ENCODE measurements at places on chromosomes 4 and X.

DNA sequence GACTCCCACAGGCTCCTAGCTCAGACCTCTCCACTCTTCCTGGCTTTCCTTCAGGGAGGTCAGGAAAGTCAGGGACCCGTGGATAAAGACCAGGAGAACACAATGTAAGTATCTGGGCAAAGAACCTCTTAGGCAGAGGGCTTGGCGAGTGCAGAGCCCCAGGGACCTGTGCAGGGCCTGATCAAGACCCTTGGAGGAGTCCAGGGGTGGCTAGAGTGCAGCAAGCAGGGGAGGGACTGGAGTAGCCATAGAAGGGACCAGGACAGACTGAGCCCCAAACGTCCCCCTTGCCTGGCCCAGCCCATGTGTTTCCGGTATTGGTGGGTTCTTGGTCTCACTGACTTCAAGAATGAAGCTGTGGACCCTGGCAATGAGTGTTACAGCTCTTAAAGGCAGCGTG is 5.9 kb upstream of the TNIP2 start:
- DNase-seq = no peak

- DNase-seq = peak; percentile 13
Measured at GRCh38 chr4:42122237-42122636, 30.2 kb downstream of the BEND4 start.

DNA sequence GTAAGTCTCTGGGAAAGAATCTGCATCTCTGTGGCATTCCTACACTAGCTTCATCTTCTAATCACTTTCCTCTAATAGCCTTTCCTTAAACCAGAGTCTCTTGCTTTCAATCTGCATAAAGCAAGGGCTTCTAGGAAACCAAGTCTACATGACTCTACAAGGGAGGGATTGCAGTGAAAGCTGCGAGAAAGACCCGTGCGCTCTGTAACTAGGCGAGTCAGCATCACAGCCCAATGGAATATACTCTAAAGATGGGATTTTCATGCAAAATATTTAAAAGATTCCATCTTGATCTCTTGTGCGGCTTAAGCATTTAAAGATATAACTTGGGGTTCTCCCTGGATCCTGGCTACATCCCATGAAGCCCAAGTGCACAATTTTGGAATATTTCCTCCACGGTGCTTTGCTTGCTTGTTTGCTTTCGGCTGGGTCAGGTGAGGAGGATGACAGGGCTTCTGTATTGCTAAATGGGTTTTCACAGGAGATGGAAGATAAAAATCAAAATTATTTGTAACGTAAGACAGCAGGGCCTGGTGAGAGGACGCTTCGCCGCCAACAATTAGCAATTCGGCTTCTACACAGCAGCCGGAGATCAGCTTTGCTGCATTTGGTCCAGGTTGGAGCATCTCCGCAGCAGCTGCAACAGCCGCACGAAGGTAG is 687 bp upstream of the GRIA2 start:
- no peak for DNase-seq

GRCh38 chr4:26179316-26179760 is 141.5 kb upstream of the RBPJ start:
- no peak for DNase-seq

DNA sequence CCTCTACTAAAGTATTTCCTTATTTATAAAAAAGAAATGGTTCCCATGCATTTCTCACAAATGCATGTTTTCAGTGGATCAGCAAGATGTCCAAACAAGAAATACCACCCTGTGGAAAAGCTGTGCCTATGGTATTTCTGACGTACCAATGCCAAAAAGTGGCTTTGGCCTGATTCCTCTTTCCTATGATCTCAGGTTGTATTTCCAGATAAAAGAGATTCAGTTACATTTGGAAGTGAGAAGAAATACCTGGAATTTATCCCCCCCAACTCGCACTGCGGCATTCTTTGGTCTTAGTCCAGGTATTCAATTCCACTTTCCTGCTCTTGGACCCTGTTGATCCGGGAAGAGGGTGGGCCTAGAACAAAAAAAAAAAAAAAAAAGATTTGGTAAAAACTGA is 815.9 kb upstream of the FRG1 start:
- no peak for DNase-seq

GRCh38 chr4:42632653-42633382 is 24.1 kb downstream of the ATP8A1 start:
- DNase-seq = no peak

GRCh38 chr4:72701987-72702819 is 133.2 kb upstream of the ADAMTS3 start:
- peak; percentile 6 for DNase-seq

DNA sequence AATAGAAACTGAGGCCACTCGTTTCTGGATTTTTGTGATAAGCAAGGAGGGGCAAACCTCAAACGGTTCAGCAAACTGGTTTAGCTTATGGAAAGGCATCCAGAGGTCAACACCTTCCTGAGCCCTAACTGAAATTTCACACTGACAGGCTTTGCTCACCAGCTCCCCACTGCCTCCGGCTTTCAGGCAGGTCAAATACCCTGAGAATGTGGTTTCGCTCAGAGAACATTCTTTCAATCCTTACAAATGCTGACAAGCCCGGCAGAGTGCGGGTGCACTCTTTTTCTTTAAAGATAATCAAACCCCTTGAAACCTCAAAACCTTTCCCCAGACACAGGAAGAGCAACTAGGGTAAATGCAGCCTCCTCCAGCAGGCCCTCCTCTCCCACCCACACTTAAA is 41.5 kb downstream of the CD40LG start:
- no peak for DNase-seq

GRCh38 chrX:72101597-72102037 is 30.1 kb downstream of the RTL5 start:
- DNase-seq = no peak

GRCh38 chr4:56976837-56977320 is 527 bp downstream of the NOA1 start:
- peak; percentile 14 for DNase-seq

DNA sequence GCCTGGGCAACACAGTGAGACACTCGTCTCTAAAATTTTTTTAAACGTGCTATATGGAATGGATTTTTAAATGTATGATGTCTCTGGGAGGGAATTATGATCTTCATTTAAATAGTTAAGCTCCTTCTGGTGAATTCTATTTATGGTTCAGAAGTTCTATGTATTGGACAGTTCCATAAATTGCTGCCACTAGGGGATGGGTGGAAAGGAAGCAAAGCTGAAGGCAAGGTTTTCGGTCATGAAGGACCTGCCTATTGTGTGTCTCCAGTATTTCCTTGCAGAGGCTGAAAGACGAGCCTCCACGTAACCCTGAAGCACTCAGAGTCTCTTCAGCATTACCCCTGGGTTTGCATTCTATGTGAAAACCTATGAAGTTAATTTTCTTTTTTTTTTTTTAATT is 451.5 kb upstream of the FAT1 start:
- DNase-seq = no peak

- no peak for DNase-seq
Measured at GRCh38 chr4:150012851-150013360, 65.3 kb upstream of the DCLK2 start.

All from NCI-H774 (cell line).